Right renal cortex interstitium (tissue), 3 donors: ENCODE measurements at places on chromosomes 6 and 20. TPM values are rescaled to one million over a fixed set of nuclear protein-coding genes. Genes with fewer than 3 reads are reported as not detected.

DNA sequence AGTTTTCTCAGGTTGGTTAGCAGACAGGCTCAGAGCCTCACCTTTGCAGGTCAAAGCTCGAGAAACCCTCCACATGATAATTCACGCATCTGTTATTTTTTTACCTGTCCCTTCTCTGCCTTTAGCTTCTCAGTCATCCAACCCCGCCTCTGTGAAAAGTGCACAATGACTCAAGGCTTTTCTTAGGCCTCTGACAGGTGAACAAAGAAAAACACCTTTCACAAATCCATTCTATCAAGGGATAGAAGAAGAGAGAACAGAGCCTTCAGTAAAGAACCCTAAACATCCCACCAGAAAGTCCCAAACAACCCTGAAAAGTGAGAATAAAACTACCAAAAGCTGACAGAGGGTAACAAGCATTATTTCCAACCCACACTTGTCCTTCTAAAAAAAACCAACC is 178.2 kb downstream of the GJA10 start:
- DNase-seq: no peak

DNA sequence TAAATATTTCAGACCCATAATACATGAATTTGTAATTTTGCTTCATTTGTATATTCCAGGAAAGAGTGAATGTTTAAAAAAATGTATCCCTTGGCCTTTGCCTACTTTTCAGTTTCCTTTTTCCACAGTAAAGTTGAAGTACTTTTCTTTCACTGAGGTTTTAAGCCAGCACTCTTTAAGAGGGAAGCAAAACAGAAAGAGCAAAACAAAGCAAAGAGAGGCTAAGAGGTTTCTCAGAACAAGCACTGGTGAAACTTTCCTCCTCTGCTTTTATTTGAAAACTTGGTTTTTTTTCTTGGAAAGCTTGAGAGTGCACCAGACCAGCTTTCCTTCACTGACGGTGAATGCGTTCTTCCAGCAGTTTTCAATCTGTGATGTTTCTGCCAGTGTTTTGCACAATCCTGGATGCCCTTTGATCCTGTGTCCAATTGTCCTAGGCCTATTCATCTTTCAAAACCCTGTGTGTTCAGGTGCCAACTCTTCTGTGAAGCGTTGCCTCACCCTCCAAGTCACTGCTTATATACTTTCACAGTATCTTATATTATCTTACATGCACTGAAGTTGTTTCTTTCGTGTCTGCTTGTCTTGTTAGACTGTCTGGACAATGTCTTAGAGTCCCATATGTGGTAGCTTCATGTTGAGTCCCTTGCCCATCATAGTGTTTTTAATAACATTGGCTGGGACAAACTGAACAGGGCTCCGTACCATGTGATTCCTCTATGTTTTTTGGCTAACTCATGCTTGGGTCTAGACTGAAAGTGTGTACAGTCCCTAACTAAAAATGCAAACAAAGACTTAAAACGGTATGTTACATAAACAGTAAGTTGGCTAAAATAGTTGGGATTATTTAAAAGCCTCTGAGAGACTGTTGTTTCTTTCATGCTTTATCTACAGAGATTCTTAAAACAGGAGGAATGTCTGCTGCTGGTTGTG is 1.9 kb downstream of the RNF217 start:
- peak; percentile 13 for DNase-seq

GRCh38 chr20:10769700-10770099 is 95.9 kb upstream of the JAG1 start:
- no peak for DNase-seq

DNA sequence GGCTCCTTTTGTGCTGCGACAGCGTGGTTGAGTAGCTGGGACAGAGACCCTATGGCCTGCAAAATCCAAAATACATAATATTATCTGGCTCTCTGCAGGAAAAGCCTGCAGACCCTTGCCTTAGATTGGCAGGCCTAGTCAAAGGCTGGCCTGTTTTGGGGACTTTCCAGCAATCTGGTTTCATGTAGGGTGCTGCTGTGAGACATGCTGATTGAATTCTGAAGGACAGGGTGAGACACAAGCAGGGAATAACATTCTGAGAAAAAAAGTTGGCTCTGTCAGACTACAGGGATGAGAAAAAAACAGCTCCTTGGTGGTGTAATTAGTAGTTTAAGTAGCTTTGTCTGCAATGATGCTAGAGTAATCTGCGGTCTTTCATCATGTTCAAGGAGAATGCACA is 402.7 kb upstream of the AGPAT4 start:
- DNase-seq: no peak

DNA sequence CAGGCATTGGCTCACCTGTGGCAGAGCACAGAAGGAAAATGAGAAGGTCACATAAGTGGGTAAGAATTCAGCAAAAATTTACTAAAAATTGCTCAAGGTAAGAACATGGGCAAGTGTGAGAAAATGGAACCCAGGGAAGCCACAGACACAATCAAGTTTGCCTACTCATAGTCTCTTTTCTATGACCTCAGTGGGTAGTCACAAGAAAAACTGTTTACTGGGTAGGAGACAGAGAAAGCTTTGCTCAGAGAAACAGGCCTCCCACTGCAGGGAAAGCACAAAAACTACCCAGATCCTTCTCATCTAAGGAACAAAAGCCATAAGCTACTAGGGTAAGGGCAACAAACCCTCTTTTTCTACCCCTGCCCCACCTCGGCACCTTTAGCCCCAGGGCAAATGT is 35.2 kb downstream of the FAM184A start:
- no peak for DNase-seq

- DNase-seq: no peak
These were observed 65.5 kb downstream of the TSHZ2 start for GRCh38 chr20:53037621-53038020.

DNA sequence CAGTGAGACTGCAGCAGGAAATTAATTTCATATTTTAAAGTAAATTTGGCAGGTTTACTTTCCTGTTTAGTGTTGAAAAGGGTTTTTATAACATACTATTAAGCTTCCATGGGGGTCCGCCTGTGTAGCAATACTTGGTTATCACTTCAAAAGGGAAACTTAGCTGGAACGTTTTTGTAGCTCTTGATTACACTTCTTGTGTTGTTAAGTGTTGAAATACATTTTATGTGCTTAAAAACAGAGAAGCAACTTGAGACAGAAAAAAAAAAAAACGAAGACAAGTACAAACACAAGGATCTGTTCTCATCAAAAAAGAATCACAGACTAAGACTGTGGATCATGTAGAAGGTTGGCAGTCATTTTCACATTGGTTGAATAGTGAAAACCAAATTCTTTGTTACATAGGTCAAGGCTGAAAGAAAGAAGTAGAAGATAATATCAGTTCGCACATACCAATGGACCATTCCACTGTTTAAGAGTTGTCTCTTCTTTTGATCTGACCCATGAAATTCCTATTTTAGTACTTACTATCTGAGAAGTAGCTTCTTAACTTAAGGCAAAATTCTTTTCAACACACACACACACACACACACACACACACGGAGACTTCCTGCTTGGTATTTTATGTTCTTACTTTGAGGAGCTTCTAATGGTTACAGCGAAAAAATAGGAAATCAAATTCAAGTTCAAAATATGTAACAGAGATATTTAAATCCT is 113.9 kb upstream of the SLC35B3 start:
- DNase-seq: no peak

GRCh38 chr20:63100174-63100925 is 93.6 kb upstream of the BHLHE23 start:
- DNase-seq: no peak

DNA sequence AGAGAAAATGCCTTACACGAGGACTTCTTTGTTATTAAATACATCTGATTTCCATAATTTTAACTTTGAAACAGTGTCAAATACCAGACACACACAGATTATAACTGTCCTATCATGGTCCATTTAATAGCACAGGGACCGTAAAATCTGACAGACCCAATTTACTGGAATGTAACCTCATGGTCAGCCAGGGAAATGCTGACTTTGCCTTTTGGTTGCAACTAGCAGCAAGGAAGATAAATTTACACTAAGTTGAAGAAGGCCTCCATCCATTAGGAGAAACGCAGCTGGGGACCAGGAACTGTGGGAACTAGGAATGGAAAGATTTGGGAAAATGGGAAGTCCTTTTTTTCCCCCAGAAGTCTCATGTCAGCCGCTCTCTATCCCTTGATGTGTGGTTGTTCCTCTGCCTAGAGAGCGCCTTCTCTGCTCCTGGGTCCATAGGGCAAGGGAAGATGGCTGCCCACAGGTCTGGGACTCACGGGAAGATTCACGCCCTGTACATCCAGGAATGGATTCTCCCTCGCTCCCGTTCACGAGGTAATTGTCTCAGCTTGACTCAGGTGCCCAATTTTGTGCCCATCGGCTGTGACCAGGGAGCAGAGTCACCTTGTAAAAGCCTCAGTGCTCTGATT is 74.6 kb upstream of the L3MBTL3 start:
- DNase-seq: no peak

DNA sequence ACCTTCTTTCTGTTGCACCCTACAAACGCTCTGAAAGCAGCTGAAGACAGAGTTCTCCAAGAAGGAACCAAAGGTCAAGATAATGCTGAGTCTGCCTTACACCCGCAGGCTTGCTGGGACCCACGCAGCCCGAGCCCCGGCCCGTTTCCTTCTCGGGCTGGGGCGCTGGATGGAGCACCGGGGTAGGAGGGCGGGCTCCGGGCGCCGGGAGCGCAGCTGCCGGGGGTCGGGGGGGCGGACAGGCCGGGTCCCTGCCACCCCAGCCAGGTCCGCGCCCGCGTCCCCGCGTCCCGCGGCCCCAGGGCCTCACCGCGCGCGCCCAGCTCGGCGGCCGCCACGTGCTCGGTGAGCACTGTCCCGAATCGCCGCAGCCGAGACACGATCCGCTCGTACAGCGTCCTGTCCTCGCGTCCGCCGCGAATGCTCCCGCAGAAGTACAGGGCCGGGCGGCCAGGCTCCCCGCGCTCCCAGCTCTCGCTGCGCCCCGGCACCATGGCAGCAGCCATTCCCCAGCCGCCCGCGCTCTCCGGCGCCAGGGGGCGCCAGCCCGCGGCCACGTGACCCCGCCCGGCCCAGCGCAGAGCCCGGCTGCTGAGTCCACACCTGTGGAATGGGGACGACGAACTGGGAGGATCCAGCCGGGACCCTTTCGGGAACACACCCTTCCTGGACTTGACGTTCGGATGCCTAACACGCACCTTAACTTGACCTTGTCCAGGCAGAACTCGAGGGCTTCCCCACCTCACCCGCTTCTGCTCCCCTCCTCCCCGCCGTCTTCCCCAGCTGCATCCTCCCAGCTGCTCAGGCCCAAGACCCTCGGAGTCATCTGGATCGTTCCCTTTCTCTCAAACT is at the start of gene DNPH1:
Gene DNPH1 (minus strand): TSS at position 531 of the 852 bp plus-strand sequence. CDS start 25 bp downstream, at position 506.
- peak; percentile 57 for DNase-seq

DNA sequence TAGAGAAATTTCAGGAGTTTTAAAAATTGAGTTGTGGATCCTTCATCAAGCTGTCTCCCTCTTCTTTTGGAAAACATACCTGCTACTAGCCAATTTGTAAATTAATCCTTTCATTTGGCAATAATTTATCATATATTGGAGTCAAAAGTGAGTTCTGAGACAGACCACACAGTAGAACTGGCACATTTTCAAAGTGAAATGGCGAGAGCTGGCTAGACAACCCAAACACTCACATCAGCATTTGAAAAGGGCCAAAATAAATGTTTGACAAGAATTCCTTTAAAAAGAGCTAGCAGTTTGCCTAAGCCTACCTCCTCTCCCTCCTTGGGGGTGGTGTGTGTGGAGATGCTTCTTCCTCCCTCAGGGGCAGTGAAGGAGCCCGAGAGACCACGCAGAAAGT is 47.9 kb upstream of the KCNK16 start:
- no peak for DNase-seq

DNA sequence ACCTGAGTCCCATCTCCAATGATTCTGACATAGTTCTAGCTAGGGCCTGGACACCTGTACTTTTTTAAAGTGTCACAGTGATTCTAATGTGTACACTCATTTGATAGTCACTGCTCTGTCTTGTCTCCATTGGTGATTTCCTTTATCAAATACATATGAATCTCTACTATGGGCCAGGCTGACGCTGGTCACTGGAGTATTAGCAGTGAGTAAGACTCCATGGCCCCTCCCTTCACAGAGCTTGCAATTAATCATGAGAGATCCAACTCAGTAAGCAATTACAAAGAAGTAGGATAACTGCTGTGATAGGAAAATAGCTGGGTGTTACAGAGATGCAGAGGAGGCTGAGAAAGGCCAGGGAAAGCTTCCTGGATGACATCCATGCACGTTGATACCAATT is 19.3 kb upstream of the SASH1 start:
- DNase-seq: no peak

DNA sequence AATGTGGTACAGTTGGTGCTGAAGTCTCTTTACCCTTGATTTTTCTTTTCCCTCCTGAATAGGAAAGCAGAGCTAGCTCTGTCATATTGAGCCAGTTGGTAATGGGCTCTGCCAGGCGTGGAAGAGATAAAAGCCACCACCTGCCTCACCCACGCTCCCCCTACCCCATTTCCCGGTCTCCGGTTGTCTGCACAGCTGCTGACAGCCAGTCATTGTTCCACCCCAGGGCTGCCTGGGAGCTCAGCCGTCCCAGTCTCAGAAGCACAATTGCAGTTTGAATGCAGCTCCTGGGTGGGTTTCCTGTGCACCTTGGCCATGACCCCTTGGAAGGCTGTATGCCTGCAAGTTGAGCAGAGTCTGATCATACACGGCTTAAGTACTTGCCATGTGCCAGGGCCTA is 675.2 kb upstream of the FLRT3 start:
- DNase-seq: no peak

DNA sequence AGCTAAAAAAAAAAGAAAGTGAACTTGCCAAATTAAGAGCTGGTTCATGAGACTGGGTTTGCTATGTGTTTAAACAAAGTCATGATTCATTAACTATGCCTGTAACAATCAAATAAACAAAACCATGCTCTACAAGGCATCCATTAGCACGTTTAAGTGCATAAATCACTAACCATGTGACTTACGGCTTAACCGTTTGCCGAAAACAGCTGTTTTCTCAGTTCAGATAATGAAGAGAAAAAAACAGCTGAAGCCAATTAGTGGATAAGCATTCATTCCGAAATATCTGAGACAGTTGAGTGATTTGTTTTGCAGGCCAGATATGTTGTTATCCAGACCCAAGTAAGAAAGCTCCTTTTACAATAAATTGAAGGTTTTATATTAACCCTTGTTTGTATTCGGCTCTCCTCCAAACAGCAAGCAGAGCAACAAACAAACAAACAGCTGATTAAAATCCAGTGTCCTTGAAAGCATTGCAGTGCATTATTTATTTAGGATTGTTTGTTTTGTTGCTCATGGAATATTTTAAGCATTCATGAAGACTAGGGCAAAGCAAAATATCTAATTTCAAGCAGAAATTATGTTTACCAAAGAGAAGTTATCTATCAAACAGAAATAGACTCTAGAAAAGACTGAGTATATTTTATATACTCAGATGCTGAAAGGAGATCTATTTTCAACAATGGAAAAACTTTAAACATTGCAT is 343.5 kb downstream of the RFPL4B start:
- DNase-seq: no peak

GRCh38 chr20:3710011-3710466 is 2.4 kb downstream of the SIGLEC1 start:
- DNase-seq: no peak

DUSP15 gene
- polyA plus RNA-seq: 16.4 TPM

TTPAL gene
- polyA plus RNA-seq: 11.6 TPM

SLC13A3 gene
- 9.0 TPM for polyA plus RNA-seq

ZNF451 gene
- 33.2 TPM for polyA plus RNA-seq

CFAP206 gene
- 4.1 TPM for polyA plus RNA-seq

TRDN gene
- 2.7 TPM for polyA plus RNA-seq

TOX2 gene
- polyA plus RNA-seq: 3.3 TPM

LAMA2 gene
- 48.2 TPM for polyA plus RNA-seq

IMPG1 gene
- 1.9 TPM for polyA plus RNA-seq

SNX14 gene
- 135 TPM for polyA plus RNA-seq

NEDD9 gene
- 58.3 TPM for polyA plus RNA-seq

BPIFA2 gene
- not detected for polyA plus RNA-seq

HCRTR2 gene
- 0.41 TPM for polyA plus RNA-seq

METTL24 gene
- polyA plus RNA-seq: 14.4 TPM

GTF3C6 gene
- polyA plus RNA-seq: 108 TPM

RAMACL gene
- polyA plus RNA-seq: 0.20 TPM
